ENCODE measurements at places on chromosomes 1 and 21. TPM values are rescaled to one million over a fixed set of nuclear protein-coding genes. Genes with fewer than 3 reads are reported as not detected.

DNA sequence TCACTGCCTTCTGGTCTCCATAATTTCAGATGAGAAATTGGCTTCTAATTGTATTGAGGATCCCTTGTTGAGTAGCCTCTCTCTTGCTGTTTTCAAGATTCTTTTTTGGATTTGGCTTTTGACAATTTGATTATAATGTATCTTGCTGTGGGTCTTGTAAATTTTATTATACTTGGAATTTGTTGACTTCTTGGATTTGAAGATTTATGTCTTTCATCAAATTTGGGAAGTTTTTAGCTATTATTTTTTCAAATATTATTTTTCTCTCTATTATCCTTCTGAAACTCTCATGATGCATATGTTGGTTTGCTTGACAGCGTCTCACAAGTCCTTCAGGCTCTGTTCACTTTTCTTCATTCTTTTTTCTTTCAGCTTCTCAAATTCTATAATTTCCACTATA, 126.1 kb downstream of the C1orf94 start:
- no peak overlapping the region for H3K4me3 ChIP-seq
- no peaks in the 10 kb centered on the region for H3K27me3 ChIP-seq
- H3K4me1 ChIP-seq, result no peaks in the 10 kb centered on the region
- H3K36me3 ChIP-seq, result no peaks in the 10 kb centered on the region
- H3K27ac ChIP-seq, result no peak overlapping the region
- no peak for DNase-seq

DNA sequence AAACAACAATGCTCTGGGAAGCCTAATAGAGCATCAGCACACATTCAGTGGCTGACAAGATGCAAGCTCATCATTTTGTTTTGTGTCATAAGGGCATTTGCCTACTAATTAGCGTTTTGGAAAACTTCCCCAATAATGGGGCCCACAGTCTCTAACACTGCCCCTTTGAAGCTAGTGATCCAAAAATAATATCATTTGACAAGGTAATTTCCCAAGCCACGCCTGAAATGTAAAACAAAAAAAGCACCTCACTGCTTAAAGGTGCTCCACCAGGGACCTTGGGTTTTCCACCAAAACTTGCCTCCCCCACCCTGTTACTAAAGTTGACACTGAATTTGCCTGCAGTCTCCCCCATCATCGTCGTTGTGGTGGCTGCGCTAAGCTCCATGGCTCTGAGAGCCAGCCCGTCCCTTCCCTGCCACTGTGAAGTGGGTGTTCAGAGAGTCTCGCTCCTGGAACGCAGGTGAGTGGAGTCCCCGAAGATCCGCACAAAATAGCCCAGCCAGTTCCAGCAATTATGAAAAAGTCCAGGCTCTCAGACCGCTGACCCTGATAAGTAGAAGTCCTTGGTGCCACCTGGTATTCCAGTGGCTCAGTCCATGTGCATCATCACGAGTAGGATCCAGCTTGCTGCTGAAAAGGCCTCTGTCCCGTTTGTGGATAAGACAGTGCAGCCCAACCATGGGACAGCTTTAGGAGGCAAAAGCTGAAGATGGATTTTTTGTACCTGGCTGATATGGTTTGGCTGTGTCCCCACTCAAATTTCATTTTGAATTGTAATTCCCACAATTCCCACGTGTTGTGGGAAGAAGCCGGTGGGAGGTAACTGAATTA, 52.2 kb downstream of the RAB3GAP2 start:
- no peak overlapping the region for H3K4me3 ChIP-seq
- DNase-seq, result no peak
- no peaks in the 10 kb centered on the region for H3K27me3 ChIP-seq
- H3K27ac ChIP-seq, result no peak overlapping the region
- H3K36me3 ChIP-seq, result 0 out of 3 replicates have a peak, but pooled peaks cover 3% of the 10 kb centered on the region

DNA sequence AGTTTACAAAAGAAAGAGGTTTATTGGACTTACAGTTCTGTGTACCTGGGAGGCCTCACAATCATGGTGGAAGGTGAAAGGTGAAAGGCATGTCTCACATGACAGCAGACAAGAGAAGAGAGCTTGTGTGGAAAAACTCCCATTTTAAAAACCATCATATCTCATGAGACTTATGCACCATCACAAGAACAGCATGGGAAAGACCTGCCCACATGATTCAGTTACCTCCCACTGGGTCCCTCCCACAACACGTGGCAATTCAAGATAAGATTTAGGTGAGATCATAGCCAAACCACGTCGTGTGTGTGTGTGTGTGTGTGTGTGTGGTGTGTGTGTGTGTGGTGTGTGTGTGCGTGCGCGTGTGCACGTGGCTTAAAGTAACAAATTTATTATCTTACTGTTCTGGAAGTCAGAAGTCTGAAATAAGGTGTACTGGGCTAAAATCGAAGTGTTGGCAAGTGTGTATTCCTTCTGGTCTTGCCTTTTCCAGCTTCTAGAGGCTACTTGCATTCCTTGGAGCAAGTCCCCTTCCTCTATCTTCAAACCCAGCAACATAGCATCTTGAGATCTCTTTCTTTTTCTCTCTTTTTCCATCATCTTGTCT, 48.1 kb upstream of the MPC2 start:
- H3K4me1 ChIP-seq, result no peaks in the 10 kb centered on the region
- no peaks in the 10 kb centered on the region for H3K27me3 ChIP-seq
- peak overlapping the region; percentile 75 for H3K27ac ChIP-seq
- no peak overlapping the region for H3K4me3 ChIP-seq
- H3K36me3 ChIP-seq, result peaks cover 33% of the 10 kb centered on the region

- H3K36me3 ChIP-seq, result no peaks in the 10 kb centered on the region
- H3K27me3 ChIP-seq, result no peaks in the 10 kb centered on the region
- no peak for DNase-seq
- no peak overlapping the region for H3K4me3 ChIP-seq
- peak overlapping the region; percentile 20 for H3K27ac ChIP-seq
These were observed 50.6 kb downstream of the DUSP10 start for GRCh38 chr1:221691261-221691660.

GRCh38 chr21:42691901-42692559, 38.6 kb downstream of the PDE9A start:
- peaks cover 31% of the 10 kb centered on the region for H3K27me3 ChIP-seq
- H3K4me1 ChIP-seq, result peaks cover 8% of the 10 kb centered on the region
- H3K36me3 ChIP-seq, result no peaks in the 10 kb centered on the region
- no peak overlapping the region for H3K27ac ChIP-seq
- DNase-seq, result no peak

DNA sequence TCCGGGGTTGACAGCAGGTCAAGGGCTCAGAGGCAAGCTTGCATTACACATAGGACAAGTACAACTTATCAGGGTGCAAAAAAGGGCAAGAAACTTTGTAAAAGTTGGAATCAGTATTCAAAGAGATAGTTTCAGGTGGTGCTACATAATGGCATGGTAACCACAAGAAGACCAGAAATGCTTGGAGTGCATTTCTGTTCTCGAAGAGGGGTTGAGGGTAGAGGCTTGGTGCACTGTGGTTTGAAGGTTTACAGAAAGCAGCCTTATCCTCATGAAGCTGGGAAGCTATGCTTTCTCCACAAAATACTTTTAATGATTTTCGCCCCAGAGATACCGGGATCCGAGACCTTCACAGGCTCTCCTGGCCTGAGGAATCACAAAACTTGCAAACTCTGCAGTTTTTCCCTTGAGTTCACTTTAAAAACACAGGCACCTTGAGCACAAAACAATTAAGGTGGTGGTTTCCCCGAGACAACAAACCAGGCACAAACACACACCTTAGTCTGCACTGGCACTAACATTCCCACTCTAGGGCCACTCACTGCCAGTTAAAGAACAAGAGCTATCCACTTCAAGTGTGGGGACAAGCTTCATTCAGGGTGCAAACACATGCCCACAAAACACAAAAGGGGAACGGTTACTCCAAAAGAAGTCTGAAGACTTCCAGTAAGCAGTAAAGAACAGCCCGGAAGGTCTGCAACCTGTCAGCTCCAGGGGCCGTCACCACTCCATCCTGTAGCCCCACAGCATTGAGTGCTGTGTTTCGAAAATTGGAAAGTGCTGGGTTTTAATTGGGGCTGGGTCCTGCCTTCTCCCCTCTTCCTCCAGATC, 29.8 kb upstream of the NFIA start:
- H3K36me3 ChIP-seq, result no peaks in the 10 kb centered on the region
- peak overlapping the region; percentile 82 for H3K27ac ChIP-seq
- H3K27me3 ChIP-seq, result no peaks in the 10 kb centered on the region
- no peak for DNase-seq
- peaks cover 64% of the 10 kb centered on the region for H3K4me1 ChIP-seq
- H3K4me3 ChIP-seq, result peak overlapping the region; percentile 41

DNA sequence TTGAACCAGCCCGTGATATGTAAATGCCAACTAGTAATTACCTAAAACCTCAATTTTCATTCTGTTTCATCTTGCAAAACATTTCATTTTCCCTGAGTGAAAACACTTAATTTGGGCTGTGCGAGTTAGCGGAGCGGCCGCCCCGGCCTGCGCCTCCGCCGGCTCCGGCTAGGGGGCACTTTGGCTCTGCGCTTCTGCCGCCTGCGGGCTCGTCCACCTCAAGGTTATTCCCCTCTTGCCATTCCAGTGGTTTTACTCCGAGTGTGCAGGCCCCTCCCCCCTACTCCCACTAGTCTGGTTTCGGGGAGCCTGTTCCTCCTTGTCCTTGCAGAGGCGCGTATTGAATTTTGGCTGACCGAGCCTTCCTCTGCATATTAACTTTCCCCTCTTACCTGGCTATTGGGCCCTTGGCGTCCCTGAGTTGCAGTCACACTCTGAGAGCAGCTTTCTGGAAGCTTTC, 55.6 kb downstream of the PEX14 start:
- no peak overlapping the region for H3K27ac ChIP-seq
- no peak overlapping the region for H3K4me3 ChIP-seq
- H3K27me3 ChIP-seq, result no peaks in the 10 kb centered on the region

DNA sequence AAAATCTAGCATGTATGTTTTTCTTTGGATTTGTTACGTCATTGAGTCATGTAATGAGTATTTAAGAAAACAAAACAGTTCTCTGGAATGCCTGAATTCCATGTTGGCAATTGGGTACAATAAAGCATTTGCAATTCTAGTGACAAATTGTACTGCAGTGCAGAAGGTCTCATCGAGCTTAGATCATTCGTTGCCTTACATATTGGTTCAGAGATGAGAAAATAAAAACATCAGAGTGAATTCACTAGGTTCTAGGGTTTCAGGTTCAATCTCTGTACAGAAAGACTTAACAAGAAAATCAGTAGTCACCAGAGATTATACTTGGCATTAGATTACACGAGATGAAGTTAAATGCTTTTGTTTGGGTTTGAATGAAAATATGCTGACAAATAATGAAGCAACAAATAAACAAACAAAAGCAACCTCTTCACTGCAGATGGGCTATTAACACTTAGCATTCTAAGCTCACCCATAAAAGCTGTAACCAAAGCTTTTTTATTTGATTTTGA, 124.7 kb downstream of the RYR2 start:
- H3K4me3 ChIP-seq, result no peak overlapping the region
- no peaks in the 10 kb centered on the region for H3K36me3 ChIP-seq

DNA sequence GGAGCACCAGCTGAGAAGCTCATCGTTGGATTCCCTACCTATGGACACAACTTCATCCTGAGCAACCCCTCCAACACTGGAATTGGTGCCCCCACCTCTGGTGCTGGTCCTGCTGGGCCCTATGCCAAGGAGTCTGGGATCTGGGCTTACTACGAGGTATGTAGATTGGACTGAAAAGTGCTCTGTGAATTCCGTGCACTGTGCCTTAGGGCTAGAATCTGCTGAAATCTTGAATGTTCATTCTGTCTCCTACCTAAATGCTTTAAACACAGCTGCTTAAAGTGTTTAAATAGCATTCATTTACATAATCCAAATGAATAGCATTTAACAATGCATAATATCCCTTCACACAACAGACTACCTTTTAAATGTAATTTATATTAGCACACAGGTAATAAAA, 27.9 kb downstream of the CHIA start:
- peaks cover 13% of the 10 kb centered on the region for H3K27me3 ChIP-seq
- no peak overlapping the region for H3K27ac ChIP-seq
- no peak overlapping the region for H3K4me3 ChIP-seq
- H3K36me3 ChIP-seq, result no peaks in the 10 kb centered on the region
- DNase-seq, result no peak

- no peak overlapping the region for H3K27ac ChIP-seq
- no peak for DNase-seq
- no peaks in the 10 kb centered on the region for H3K27me3 ChIP-seq
- no peaks in the 10 kb centered on the region for H3K36me3 ChIP-seq
- no peaks in the 10 kb centered on the region for H3K4me1 ChIP-seq
These were observed 7.6 kb upstream of the CA14 start for GRCh38 chr1:150249936-150250335.

GRCh38 chr1:1071486-1072298, 2.4 kb downstream of the RNF223 start:
- DNase-seq, result no peak
- H3K4me3 ChIP-seq, result no peak overlapping the region
- peaks cover 13% of the 10 kb centered on the region for H3K4me1 ChIP-seq
- no peak overlapping the region for H3K27ac ChIP-seq
- 0 out of 3 replicates have a peak, but pooled peaks cover 2% of the 10 kb centered on the region for H3K27me3 ChIP-seq

GRCh38 chr1:247172996-247173395, 1.2 kb upstream of the ZNF124 start:
- no peak overlapping the region for H3K27ac ChIP-seq
- H3K4me3 ChIP-seq, result no peak overlapping the region
- H3K4me1 ChIP-seq, result no peaks in the 10 kb centered on the region
- peaks cover 5% of the 10 kb centered on the region for H3K27me3 ChIP-seq

- no peaks in the 10 kb centered on the region for H3K4me1 ChIP-seq
- H3K27ac ChIP-seq, result no peak overlapping the region
- H3K4me3 ChIP-seq, result no peak overlapping the region
- peaks cover 22% of the 10 kb centered on the region for H3K27me3 ChIP-seq
- no peak for DNase-seq
These were observed 63.0 kb upstream of the ANGPTL1 start for GRCh38 chr1:178933709-178934490.

DNA sequence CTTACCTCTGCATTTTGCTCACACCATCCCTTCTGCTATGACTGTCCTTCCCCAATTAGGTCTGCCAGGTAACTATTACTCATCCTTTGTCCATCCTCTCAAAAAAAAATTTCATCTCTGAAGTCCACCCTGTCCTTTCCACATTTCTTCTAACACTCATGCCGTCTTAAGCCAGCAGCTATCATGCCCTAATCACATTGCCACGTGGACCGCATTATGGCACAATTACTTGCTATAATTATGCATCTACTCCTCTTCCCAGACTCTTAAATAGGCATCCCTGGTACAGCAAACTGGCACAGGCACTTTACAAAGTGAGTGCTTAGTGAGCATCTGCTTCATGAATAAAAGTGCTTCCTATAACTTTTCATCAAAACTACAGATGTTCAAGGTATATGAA, 295.4 kb upstream of the ESRRG start:
- H3K4me1 ChIP-seq, result no peaks in the 10 kb centered on the region
- DNase-seq, result no peak
- H3K27ac ChIP-seq, result no peak overlapping the region
- no peaks in the 10 kb centered on the region for H3K36me3 ChIP-seq
- no peaks in the 10 kb centered on the region for H3K27me3 ChIP-seq

GRCh38 chr1:151056149-151056548, 3.3 kb downstream of the CDC42SE1 start:
- H3K4me1 ChIP-seq, result peaks cover 43% of the 10 kb centered on the region
- no peaks in the 10 kb centered on the region for H3K27me3 ChIP-seq
- peaks cover 71% of the 10 kb centered on the region for H3K36me3 ChIP-seq
- no peak for DNase-seq
- H3K4me3 ChIP-seq, result peak overlapping the region; percentile 95

The KCND3 gene
- not detected for total RNA-seq

The IGSF21 gene
- not detected for total RNA-seq

The CSMD2 gene
- total RNA-seq, result not detected

The DNAJC6 gene
- 45.5 TPM for total RNA-seq

The OR2M3 gene
- total RNA-seq, result not detected

The TSPAN2 gene
- total RNA-seq, result not detected

Measured in K562 (cell line).